ENCODE measurements at places on chromosomes 6 and 20.
A peak's percentile ranks its signal among the peaks of the same experiment; 100 is the strongest.

DNA sequence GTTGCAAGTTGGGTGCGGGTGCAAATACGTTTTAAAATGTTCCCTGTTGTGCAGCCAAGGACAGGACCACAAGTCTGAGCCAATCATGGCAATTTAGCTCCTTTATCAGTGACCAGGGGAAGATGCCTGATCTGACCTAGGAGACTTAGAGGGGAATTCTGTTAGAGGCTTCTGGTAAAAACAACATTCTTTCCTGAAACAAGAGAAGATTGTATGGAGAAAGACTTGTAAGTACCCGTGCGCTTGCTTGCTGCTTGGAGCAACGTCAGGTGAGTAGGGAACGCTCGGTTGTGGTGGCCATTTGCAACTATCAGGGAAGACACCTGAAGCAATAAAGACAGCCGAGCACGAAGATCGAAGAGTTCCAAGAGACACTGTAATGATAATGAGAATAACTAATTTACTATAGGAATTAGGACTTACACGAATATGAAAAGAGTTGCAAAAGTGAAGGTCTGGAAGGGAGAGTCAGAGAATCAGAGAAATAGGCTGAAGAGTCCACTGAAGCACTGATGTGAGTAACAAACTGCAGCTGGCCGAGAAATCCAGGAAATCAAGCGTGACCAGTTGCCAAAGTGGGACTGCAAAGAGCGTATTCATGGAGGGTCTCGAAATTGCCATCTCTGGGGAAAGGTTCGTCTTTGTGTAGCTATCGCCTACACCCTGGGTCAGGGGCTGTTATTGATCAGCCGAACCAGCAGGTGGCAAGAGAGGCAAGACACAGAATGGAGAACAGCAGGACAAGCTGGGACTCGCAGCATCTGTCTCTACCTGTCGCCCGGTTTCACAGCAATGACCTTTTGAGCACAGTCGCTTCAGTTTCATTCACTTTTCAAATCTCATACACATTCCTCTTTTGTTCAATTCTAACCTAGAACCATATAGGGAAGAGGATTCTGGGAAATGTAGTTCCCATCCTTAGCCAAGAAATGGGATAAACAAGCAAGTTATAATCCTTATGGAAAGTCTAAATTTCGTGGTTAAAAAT is 26.1 kb downstream of the LOC128125822 start:
- DNase-seq: peak; percentile 68

- DNase-seq: peak; percentile 46
Measured at GRCh38 chr6:139679516-139680179, 305.2 kb upstream of the CITED2 start.

DNA sequence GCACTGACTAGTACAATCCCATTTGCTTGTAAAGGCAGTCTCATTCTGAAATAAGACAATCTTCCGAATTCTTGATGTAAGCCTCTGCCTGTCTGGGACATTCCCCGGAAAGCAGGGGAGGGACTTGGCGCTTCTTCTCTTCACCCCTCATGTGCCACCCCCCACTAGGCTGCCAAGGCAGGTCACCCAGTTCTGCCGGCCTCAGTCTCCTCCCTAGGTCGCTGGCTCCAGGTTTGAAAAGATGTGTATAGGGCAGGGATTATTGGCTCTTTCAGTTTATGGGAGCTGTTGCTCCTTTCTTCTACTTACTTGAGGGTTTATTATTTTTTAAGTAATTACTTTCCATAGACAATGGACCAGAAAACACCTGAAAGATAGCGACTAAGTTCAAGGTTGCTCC is 158.1 kb upstream of the RPS6KA2 start:
- no peak for DNase-seq

GRCh38 chr6:121856296-121856695 is 420.9 kb downstream of the GJA1 start:
- DNase-seq: no peak

- DNase-seq: no peak
Measured at GRCh38 chr6:139230391-139230840, 61.4 kb downstream of the TXLNB start.

DNA sequence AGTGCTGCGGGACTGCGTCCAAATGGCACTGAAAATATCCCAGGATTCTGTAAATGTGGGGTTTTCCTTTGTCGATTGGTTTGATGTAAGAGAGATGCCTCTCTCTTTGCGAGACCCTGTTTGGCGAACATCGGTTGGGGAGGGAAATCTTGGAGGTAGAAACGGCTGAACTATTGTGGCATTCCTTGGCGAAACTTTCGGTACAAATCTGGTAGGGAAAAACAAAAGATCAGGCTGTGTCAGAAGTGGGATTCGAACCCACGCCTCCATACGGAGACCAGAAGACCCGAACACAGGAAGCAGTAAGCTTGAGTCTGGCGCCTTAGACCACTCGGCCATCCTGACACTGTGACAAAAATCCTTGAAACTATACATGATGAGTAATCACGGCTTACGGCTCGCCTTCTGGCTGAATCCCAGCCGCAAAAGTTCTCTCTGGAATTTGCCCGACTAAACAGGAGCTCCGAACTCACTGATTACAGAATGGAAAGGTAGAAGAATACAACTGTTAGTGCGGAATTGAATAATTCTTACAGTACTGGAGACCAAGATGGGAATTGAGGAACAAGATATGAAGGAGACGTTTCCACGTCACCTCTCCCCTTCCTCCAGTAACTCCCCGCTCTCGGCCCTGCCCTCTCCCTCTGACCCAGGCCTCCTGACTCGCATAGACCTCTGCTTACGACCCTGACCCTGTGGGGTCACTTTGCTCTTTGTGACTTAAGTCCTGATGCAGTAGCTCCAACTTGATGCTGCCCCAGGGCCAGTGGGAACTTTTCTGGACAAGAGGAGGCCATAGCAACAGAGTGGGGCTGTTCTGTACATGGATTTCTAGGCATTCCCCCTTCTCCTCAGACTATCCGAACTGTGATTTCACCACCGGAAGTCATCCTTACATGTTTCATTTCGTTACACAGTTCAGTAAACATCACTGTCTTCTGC is 132.8 kb upstream of the ZNF184 start:
- no peak for DNase-seq

- no peak for DNase-seq
Measured at GRCh38 chr6:20279051-20279450, 66.8 kb upstream of the MBOAT1 start.

- DNase-seq: no peak
Measured at GRCh38 chr6:1705630-1706029, 95.9 kb downstream of the FOXC1 start.

GRCh38 chr6:22411376-22412105 is 114.7 kb upstream of the PRL start:
- no peak for DNase-seq

GRCh38 chr20:43669332-43669731 is 2.4 kb downstream of the MYBL2 start:
- DNase-seq: no peak

GRCh38 chr6:41373627-41373918 is 38.2 kb downstream of the NCR2 start:
- DNase-seq: no peak

- DNase-seq: no peak
Measured at GRCh38 chr6:113246186-113246585, 611.0 kb upstream of the MARCKS start.

Data from suppressor macrophage treated with lipopolysaccharide for 4 hours (primary cell).